ENCODE measurements at places on chromosomes 1 and 21.

DNA sequence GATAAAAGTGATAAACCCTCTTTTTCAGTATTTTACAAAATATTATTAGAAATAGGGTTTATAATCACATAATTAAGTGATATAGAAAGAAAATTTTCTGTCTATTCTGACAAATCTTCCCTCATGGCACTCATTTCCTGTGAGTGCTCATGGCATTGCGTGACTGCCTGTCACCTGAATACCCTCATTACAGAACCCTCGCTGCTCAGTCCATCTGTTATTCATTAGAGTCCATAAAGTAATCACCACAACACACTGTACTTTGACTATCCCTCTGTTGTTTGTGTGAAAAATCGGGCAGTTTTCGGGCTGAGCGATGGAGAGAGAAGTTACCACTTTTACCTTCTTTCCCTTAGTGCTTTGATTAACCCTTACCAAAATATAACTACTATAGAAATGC lies 100.4 kb upstream of the BRINP3 start:
- H3K27ac ChIP-seq: no peak overlapping the region
- H3K4me1 ChIP-seq: no peaks in the 10 kb centered on the region
- H3K4me3 ChIP-seq: no peak overlapping the region
- DNase-seq: no peak
- no peaks in the 10 kb centered on the region for H3K27me3 ChIP-seq

DNA sequence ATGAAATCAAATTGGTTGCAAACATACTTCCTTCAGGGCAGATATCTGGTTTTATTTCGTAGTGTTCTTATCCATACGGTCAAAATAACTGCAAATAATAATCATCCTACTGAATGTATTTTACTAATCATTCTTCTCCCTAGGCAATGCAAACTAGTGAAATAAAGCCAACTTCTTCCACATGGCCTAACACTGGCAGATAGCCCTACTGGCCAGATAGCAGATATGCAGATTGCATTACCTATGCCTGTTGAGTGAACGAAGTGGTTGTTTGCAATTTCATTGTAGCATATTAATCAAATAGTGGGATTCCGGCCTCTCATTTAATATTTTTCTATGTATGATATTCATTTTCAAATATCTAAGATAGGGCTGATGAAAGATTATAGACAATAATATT lies 116.2 kb downstream of the CENPF start:
- H3K4me3 ChIP-seq: no peak overlapping the region
- peaks cover 4% of the 10 kb centered on the region for H3K27me3 ChIP-seq
- H3K36me3 ChIP-seq: no peaks in the 10 kb centered on the region

DNA sequence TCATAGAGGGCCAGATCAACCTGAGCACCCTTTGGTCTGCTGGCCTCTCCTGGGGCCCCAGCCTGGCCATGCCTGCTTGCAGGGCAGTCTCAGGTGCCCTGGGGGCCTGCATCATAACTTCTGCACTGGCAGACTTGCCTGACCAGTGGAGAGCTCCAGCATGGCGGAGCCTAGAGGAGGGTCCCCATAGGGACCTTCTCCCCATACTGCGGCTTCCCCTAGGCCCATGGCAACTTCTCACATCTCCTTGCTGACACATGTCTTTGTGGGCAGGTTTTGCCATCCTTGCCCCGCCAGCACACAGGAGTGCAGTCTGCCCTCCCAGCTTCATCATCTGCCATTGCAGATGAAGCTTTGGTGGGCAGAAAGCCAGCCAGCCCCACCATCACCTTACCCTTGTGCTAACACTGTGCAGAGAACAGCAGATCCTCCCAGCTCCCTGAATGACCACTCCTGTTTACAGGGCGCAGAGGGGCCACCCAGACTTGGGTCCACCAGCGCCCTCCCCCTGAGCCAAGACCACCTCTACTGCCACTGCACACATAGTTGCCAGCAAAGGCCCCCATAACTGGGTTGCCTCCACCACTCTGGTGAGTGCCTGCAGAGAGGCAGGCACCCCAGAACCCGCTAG lies 51.7 kb downstream of the ZP4 start:
- H3K4me1 ChIP-seq: no peaks in the 10 kb centered on the region
- H3K4me3 ChIP-seq: no peak overlapping the region
- H3K27me3 ChIP-seq: no peaks in the 10 kb centered on the region
- H3K36me3 ChIP-seq: no peaks in the 10 kb centered on the region

- no peaks in the 10 kb centered on the region for H3K36me3 ChIP-seq
- H3K27me3 ChIP-seq: no peaks in the 10 kb centered on the region
- no peak for DNase-seq
- no peaks in the 10 kb centered on the region for H3K4me1 ChIP-seq
- no peak overlapping the region for H3K4me3 ChIP-seq
Measured at GRCh38 chr21:40733024-40733397, 113.9 kb downstream of the DSCAM start.

GRCh38 chr21:39186676-39187075 lies 3.4 kb upstream of the PSMG1 start:
- no peak for DNase-seq
- H3K36me3 ChIP-seq: peaks cover 3% of the 10 kb centered on the region
- no peak overlapping the region for H3K27ac ChIP-seq
- H3K4me3 ChIP-seq: no peak overlapping the region
- H3K4me1 ChIP-seq: peaks cover 10% of the 10 kb centered on the region
- H3K27me3 ChIP-seq: no peaks in the 10 kb centered on the region
